Fibroblast of skin of left biceps (primary cell): ENCODE measurements at places on chromosomes 3 and 15.

GRCh38 chr3:56884387-56884786, 82.6 kb upstream of the ARHGEF3 start:
- DNase-seq, result no peak

- no peak for DNase-seq
These were observed 13.1 kb upstream of the SLC27A2 start for GRCh38 chr15:50168783-50169411.

DNA sequence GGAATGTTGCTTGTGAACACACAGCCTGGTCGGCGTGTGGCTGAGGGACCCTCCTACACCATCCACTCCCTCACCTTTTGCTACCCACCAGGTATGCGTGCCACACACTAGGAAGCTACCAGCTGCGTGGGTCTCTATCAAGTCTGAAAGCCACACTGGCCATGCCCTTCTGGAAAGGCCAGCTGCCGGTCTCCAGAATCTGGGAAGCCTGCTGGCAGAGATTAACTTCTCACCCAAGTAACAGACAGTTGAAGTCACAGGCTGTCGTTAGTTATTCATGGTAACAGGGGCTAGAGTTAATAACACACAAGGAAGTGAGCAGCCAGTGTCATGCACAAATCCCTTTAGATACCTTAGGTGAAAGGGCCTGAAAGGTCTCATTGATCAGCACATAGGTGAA, 48.1 kb downstream of the SUSD5 start:
- DNase-seq, result no peak

- DNase-seq, result no peak
These were observed 171.5 kb upstream of the LINGO1 start for GRCh38 chr15:77804210-77804609.

DNA sequence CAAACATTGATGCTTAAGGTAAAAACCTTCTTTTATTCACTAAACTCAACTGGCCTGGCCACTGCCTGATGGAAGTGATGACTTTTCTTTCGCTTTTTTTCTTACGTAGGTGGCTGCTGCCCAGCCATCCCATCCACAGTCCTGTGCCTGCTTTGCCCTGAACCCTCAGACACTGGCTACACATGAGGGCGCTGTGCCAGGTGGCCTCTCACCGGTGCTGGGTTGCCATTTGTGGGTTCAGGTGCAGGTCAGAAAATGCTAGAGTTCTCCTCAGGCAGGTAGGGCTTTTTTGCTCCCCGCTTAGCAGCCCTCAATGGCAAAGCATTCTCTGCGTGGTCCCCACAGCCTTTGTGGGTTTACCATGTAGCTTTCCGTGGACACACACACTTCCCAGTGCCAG, 88.3 kb upstream of the PRR23E start:
- DNase-seq, result no peak

DNA sequence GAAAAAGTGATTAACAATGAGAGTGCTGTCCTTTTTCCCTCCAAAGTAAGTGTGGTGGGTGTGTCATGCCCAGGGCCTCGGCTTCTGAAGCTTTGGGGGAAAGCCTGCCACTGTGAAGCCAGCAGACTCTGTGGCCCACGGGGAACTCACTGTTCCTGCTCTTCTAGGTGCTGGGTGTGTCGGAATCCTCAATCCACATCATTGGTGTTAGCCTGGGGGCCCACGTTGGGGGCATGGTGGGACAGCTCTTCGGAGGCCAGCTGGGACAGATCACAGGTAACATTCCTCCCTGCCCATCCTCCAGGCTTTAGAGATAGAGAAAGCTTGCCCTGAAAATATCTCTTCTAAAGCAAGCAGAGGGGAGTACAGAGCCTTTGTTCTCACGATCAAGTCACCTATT, 11.6 kb downstream of the PLA1A start:
- no peak for DNase-seq

- DNase-seq, result no peak
These were observed 22.9 kb downstream of the MRAS start for GRCh38 chr3:138371070-138371965.

DNA sequence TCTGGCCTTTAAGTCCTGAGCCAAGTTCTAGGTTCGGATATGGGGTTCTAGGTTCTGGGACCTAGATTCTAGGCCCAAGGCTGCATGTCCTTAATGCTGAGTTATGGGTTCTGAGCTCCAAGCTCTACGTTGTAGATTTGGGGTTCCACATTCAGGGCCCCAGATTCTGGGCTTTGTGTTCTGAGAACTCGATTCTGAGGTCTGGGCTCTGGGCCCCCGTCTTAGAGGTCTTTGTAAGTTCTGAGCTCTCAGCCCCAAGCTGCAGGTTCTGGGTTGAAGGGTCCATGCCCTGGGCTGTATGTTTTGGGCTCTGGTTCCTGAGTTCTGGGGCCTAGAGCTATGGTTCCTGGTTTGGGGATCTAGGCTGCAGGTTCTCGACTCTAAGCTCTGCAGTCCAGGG, 10.0 kb upstream of the DNAJB8 start:
- no peak for DNase-seq

DNA sequence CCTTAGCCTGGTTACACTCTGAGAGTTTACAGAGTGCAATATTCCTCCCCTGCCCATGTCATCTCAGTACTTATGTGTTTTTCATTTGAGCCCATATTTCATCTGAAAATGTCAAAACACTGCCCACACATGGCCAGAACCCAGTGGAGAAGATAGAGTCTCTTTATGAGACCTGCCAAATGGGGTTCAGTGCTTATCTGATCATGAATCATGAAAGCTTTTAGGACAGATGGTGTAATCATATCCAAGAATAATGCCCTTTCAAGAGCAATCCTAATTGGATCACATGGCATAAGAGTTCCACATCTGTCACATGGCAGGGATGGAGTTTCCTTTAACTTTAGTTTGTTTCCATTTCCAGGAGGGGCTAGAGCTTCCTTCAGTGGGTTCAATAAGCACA, 77.2 kb upstream of the AGBL1 start:
- DNase-seq, result no peak

- DNase-seq, result no peak
These were observed 25.9 kb downstream of the CEMIP start for GRCh38 chr15:80804970-80805495.

GRCh38 chr3:12993517-12994356, 79.5 kb downstream of the IQSEC1 start:
- DNase-seq, result no peak
